ENCODE measurements at places on chromosomes 16 and 17.

- H3K4me3 ChIP-seq = peak overlapping the region; percentile 92
- H3K4me1 ChIP-seq = peaks cover 35% of the 10 kb centered on the region
- no peak for DNase-seq
- peak overlapping the region; percentile 87 for H3K27ac ChIP-seq
- no peaks in the 10 kb centered on the region for H3K27me3 ChIP-seq
- H3K36me3 ChIP-seq = peaks cover 11% of the 10 kb centered on the region
These were observed 751 bp downstream of the DCAF7 start for GRCh38 chr17:63550817-63551639.

DNA sequence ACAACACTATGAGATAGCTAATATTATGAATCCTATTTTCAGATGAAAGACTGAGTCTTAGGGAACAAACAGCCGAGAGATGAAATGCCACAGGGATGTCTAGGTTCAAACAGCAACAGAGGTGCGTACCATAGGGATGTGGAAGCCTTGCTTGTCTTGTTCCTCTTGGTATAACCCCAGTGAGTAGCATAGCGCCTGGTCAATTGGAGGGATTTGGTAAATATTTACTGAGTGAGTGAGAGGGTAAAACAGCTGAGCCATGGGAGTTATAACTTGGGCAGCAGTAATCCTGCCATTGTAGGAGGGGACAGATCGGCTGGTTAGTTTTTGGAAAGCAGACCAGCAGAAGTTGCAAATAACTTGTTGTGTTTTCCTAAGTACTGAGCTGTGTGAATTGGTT, 80.2 kb downstream of the WWOX start:
- DNase-seq = no peak
- no peak overlapping the region for H3K27ac ChIP-seq
- H3K4me1 ChIP-seq = peaks cover 13% of the 10 kb centered on the region
- no peaks in the 10 kb centered on the region for H3K36me3 ChIP-seq

GRCh38 chr16:17109413-17109812, 361.3 kb downstream of the XYLT1 start:
- no peaks in the 10 kb centered on the region for H3K36me3 ChIP-seq
- H3K4me1 ChIP-seq = peaks cover 4% of the 10 kb centered on the region
- no peak overlapping the region for H3K27ac ChIP-seq
- DNase-seq = no peak
- H3K27me3 ChIP-seq = no peaks in the 10 kb centered on the region

- H3K4me3 ChIP-seq = no peak overlapping the region
- H3K27me3 ChIP-seq = peaks cover 12% of the 10 kb centered on the region
- no peak overlapping the region for H3K27ac ChIP-seq
- H3K36me3 ChIP-seq = no peaks in the 10 kb centered on the region
These were observed 347.7 kb downstream of the NPIPA8 start for GRCh38 chr16:17988839-17989238.

DNA sequence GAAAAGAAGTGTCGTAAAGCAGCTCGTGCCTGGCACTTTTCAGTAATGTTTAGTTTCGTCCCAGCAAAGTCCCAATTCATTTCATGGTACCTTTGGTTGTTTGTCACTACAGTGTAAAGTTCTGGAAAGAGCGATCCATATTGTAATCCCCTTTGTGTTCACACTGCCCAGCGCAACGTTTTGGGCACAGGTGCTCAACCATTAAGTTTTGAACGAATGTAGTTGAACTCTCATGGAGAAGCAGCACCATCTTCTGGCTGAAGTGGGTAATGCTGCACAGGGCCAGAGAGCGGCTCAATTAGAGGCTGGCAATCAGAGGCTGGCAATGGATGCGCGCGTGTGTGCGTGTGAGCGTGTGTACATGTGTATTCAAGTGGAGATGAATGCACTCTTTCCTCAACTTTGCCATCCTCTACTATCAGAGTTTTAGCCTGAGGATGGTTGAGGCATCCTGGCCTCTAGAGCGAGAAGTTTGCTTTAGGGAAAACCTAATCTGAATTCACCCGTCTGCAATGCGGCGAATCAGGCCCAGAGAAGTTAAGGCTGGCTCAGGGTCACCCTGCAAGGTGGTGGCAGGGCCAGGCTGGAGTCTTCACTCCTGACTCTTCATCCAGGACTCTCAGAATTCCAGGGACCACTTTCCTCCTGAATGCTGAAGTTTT, 29.9 kb downstream of the DYNLL2 start:
- no peak overlapping the region for H3K4me3 ChIP-seq
- H3K4me1 ChIP-seq = no peaks in the 10 kb centered on the region
- no peak overlapping the region for H3K27ac ChIP-seq
- no peaks in the 10 kb centered on the region for H3K36me3 ChIP-seq
- H3K27me3 ChIP-seq = peaks cover 42% of the 10 kb centered on the region

DNA sequence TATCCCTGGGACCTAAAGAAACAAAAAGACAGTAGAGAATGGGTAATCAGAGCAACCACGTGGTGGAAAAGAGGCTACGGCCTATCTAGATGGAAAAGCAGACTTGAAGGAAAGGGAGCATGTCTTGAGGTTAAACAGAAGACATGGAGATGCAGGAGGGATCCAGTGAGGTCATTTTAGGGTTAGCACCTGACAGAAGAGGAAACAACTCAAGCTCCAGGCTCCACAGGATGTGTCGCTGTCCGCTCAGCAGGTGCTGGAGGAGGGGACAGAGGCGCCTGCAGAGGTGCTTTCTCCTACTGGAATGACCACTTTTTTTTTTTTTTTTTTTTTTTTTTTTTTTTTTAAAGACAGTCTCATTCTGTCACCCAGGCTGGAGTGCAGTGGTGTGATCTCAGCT, 47.5 kb upstream of the CLEC3A start:
- no peak overlapping the region for H3K4me3 ChIP-seq
- H3K27me3 ChIP-seq = peaks cover 10% of the 10 kb centered on the region
- peaks cover 7% of the 10 kb centered on the region for H3K4me1 ChIP-seq
- no peaks in the 10 kb centered on the region for H3K36me3 ChIP-seq

DNA sequence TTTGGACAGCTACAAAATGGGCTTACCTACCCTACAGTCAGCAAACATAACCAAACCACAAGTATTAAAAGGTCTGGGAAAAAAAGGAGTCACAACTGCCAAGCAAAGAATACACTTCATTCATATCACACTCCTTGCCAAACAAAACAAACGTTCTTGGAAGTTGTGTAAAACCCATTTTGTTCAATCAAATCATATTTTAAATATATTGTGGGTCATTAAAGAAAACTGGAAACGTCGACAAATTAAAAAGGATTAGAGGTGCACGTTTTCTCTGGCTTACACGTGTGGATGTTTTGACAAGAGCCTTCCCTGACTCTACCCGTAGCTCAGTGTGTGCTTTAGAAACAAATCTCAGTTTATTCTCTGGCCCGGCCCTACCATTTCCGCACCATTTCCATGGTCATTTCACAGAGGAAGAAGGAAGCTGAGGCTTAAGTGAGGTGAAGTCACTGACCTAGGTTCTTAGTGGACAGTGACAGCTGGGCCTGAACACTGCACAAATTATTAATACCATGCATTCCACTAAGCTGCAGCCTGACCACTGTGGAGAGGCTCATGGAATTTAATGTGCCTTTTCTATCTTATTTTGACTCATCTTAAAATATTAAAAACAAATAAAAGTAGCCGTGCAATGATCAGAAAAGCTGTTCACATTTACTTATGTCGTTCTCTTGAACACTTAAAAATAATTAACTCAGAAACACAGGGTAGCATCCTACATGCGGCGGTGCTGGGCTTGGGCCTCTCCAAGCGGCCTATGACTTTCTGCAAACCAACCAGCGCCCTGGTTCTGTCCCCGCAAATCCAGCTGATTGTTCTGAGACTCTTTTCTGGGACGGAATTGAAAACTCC, 968 bp downstream of the CEP112 start:
- H3K4me3 ChIP-seq = peak overlapping the region; percentile 92
- H3K27me3 ChIP-seq = peaks cover 3% of the 10 kb centered on the region
- H3K4me1 ChIP-seq = peaks cover 13% of the 10 kb centered on the region
- no peak for DNase-seq
- H3K27ac ChIP-seq = no peak overlapping the region

- no peaks in the 10 kb centered on the region for H3K27me3 ChIP-seq
- H3K27ac ChIP-seq = no peak overlapping the region
- DNase-seq = no peak
- H3K36me3 ChIP-seq = peaks cover 18% of the 10 kb centered on the region
These were observed 66.7 kb downstream of the NUP88 start for GRCh38 chr17:5352681-5353289.

DNA sequence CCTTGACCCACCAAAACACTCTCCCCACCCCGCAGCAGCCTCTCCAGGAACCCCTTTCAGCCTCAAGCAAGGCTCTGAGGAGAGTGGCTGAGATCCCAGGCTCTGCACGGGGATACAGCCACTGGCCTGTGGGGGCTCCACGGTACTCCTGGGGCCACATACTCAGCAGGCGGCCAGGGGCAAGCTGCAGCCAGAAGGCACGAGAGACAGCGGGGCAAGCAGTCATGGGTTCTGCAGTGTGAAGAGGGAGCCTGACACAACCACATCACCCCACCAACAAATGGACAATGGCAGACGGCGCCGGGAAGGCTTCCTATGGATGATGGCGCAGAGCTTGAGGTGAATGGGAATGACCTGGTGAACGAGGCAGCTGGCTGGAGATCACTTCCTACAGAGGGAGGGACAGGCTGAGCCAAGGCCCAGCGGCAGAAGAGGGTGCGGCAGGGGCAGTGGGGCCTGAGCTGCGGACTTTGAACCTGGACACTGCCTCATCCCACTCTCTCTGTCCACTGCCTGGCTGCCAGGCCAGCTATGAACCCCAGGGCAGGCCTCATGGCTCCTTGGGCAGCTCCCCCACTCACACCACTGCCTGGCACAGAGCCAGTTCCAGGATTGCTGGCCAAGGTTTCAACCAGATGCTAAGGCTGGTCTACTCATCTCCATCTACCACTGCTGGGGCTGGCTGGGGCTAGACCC, 10.8 kb upstream of the BCAR1 start:
- H3K27ac ChIP-seq = peak overlapping the region; percentile 66
- peak overlapping the region; percentile 67 for H3K4me3 ChIP-seq
- peaks cover 39% of the 10 kb centered on the region for H3K4me1 ChIP-seq
- no peak for DNase-seq
- H3K36me3 ChIP-seq = no peaks in the 10 kb centered on the region
- H3K27me3 ChIP-seq = no peaks in the 10 kb centered on the region

DNA sequence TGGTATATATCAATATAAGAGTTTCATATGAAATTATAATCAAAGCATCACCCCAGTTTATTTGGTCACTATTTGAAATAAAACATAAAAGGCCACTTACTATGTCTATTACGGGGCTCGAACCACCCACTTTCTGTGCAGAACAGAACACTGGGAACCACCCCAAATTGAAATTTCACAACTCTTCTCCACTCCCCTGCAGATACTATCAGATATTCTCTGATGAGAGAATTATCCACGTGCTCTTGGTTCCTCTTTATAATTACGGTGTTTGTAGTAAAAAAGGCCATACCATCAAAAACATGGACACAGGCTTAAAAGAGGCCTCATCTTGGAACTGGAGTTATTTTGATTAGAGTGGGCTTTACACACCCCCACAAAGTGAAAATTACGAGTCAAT, 82.8 kb downstream of the WDR59 start:
- H3K36me3 ChIP-seq = peaks cover 43% of the 10 kb centered on the region
- no peak overlapping the region for H3K27ac ChIP-seq
- H3K4me1 ChIP-seq = no peaks in the 10 kb centered on the region
- no peaks in the 10 kb centered on the region for H3K27me3 ChIP-seq

DNA sequence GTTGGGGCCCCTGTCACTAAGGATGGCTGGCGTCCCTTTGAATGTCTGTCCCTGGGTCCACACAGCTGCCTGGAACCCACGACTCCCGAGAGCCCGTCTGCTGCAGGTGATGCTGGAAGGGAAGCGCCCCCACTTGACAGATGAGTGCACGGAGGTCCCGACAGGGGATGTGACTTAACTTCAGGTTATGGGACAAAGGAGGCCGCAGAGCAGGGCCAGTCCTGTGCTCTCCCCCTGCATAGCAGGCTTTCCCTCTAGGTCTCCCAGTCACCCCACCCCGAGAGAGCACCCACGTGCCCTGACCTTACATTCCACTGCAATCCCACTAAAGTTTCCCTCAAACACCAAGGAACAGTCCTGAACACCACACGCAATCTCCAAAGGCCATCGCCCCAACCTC, 6.0 kb upstream of the RCVRN start:
- peaks cover 8% of the 10 kb centered on the region for H3K4me1 ChIP-seq
- no peak overlapping the region for H3K27ac ChIP-seq
- DNase-seq = no peak
- peaks cover 5% of the 10 kb centered on the region for H3K36me3 ChIP-seq

DNA sequence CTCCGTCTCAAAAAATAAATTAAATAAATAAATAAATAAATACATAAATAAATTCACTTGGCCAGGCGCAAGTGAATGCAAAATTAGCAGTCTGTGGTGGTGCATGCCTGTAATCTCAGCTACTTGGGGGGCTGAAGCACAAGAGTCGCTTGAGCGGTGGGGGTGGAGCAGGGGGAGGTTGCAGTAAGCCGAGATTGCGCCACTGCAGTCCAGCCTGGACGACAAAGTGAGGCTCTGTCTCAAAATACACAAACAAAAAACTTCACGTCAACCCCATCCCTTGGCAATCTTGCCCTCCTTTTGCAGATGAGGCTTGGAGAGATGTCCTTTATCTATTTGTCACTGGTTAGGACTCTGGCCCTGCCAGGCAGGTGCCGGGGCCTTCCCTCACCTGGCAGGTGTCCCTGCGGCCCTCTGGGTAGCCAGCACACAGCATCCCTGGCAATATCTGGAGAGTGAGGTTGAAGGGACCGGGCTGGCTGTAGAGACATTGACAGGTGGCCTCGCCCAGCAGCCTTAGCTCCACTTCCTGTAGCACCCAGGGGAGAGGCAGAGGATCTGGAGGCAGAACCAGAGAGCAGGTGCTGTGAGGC, 4.4 kb downstream of the PRSS36 start:
- DNase-seq = no peak
- H3K4me3 ChIP-seq = no peak overlapping the region
- peaks cover 9% of the 10 kb centered on the region for H3K4me1 ChIP-seq

DNA sequence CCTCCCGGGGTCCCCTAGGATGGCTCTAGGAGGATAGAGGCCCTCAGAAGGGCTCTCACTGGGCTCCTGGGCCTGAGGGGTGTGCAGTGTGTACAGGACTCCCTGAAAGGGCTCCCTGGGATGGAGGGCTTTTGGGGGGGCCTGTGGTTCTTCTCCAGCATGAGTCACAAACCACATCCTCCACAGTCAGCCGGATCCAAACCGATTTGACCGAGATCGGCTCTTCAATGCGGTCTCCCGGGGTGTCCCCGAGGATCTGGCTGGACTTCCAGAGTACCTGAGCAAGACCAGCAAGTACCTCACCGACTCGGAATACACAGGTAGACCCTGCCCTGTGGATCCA, 4.5 kb downstream of the TRPV2 start:
- no peaks in the 10 kb centered on the region for H3K36me3 ChIP-seq
- H3K27ac ChIP-seq = no peak overlapping the region

GRCh38 chr17:55086635-55087058, 118.1 kb downstream of the STXBP4 start:
- peaks cover 24% of the 10 kb centered on the region for H3K36me3 ChIP-seq
- H3K4me1 ChIP-seq = peaks cover 7% of the 10 kb centered on the region
- no peak overlapping the region for H3K4me3 ChIP-seq
- H3K27me3 ChIP-seq = no peaks in the 10 kb centered on the region

All from type B pancreatic cell (in vitro differentiated cells).